ENCODE measurements at places on chromosomes 2 and 18.

DNA sequence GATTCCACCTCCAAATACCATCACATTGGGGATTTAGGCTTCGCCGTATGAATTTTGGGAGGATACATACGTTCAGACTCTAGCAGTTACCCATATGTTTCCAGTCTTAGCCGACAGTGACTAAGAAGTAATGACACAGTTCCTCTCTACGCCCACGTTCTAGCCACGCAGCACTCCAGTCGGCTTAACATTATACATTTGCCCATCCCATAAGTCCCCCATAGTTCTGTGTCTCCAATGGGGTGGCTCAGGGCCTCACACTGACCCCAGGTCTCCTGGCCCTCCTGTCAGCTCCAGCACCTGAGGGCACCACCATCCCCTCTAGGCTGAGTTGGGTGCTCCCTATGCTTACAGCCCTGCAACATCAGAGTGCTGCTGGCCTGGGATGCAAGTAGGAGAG is 18.4 kb upstream of the CNDP2 start:
- no peak for DNase-seq

DNA sequence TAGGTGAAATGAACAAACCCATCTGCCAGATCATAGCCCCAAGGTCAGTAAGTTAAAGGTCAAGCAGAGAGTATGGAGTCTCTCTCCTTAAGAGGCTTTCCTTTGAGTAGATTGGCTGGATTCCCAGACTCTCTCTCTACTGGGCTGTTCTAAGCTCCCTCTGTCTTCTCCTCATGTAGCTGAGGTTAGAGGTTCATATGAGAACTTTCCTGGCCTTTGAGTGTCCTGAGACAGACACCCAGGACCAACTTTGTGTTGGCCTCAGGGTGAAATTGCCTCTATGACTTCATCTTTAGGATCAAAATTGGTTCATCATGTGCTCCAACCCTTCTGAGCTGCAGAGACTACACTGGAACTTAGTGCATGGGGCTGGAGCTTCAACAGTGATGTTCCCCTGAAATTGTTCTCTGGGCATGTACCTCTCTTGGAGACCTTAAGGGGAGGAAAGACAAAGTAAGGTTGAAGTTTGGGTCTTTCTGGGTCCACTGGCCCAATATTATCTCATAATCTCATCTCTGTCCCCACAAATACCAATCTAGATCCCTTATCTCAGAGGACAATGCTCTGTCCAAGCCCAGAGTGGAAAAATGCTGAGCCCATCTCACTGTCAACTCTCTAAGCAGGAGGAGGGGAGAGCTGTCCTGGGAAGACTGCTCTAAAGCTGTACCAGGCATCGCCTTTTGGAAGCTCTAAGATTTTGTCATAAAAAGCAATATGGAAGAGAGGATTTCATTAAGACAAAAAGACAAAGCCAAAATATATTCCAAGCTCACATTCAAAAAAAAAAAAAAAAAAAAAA is 177.3 kb upstream of the ARL4C start:
- no peak for DNase-seq

DNA sequence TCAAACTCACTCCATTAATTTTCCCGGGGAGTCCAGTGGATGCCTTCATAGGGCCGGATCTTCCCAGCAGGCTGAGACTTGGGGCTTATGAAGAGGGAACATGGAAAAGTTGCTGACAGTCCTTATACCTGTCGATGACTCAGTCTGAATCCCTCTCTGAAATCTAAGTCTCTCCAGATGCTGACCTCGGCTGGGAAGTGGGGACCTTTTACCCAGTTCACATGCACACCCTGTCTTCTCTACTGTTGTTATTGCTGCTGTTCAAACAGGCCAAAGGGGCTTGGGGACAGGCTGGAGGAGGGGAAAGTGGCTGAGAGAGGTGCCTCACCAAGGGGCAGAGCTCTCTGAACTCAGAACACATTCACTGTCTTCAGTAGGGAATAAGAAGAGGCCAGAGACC is 4.1 kb upstream of the TNP1 start:
- no peak for DNase-seq

DNA sequence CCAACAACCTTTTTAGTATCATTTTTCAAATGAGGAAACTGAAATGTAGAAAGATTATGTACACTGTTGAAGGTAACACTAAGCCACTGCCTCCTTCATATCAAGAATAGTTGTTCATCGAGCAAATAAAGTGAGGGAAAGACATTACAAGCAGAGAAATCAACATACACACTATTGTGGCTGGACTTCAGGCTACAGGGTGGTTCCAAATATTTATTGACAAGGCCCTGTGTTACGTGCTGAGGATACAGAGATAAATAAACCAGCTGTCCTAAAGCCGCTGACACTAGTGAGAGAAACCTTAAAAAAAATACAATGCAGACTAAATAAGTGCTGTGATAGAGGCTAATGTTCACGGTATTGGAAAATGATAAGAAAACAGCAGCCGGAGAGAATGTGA is 1.9 kb upstream of the LNPK start:
- peak; percentile 6 for DNase-seq

DNA sequence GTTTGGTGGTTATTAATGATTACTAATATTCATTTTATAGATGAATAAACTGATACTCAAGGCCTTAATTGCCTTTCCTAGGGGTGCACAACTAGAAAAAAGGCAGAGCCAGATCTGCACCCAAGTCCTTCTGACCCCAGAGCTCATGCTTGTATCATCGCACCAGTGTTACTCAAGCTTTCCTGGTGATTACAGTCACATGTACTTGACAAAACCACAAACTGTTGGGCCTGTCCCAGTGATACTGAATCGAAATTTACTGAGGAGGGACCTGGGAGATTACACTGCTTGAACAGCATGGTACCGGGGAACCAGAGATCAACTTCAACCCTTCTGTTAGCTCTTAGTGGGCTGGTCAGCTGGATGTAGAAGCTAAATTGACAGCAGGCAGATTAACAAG is 33.7 kb downstream of the FASTKD2 start:
- peak; percentile 90 for DNase-seq

DNA sequence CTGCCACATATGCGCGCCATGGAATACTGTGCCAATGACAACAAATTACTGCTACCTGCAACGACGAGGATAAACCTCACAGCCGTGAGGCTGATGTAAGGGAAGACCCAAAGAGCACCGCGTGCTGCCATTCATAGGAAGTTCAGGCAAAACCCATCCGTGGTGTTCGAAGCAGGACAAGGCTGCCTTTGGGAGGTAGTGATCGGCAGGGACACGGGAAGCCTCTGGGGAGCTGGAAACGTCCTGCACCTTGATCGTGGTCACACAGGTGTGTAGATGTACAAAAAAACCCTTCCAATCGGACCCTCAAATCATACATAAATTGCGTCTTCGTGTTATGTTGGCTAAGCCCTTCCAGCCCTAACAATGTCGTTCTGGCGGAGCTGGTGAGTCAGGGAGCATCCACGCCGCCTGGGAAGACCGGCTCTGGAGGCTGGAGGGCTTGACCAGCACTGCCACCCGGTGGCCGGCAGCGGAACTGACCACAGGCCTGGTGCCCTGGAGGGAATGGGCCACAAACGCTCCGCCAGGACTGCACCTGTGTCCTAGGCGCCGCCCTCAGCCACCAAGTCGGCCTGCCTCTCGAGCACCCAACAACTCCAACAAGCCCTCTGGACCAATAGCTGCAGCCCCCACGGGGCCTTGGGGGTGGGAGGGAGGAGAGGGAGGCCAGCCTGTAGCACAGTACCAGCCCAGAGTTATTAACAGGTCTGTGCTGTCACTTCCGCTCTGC is 4.1 kb upstream of the NEURL3 start:
- DNase-seq = peak; percentile 89

DNA sequence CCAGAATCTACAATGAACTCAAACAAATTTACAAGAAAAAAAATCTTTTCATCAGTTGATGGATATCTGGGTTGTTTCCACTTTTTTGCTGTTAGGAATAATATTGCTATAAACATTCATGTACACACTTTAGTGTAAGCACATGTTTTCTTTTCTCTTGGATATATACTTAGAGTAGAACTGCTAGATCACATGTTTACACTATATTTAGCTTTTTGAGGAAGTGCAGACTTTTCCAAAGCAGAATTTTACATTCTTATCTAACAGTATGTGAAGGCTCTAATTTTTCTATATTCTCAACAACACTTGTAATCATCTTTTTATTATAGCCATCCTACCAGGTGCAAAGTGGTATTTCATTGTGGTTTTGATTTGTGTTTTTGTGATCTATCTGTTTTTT is 103.6 kb upstream of the RMP24 start:
- DNase-seq = no peak

DNA sequence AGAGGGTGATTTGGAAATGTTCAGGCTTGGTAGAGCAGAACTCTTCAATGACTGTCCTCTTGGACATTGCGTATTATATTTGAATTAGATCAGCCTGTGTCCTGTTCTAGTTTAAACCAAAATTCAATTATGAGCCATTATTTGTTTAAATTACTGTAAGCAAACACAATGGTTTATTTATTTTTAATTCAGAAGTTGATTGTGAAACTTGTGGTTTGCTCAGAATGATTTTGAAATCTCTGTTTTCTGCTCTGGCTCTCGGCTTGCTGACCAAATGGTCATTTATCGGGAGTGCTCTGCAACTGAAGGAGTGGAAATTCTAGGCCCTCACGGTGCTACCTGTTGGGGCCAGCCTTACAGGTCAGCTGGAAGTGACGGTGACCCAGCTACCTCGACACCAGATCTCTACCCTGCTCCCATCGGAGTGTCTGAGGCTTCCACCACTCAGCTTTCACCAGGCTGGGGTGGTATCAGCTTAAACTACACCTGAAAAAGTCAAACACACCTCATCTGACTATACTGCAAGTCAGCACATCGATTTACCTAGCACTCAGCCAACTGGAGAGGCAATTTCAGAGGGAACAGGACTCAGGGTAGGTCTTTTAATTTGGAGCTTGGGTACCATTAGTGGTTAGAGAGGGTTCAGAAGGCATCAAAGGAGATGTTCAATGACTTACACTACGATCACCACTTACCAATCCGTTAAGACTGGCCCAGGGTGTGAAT is 36.8 kb upstream of the GPD2 start:
- peak; percentile 14 for DNase-seq

DNA sequence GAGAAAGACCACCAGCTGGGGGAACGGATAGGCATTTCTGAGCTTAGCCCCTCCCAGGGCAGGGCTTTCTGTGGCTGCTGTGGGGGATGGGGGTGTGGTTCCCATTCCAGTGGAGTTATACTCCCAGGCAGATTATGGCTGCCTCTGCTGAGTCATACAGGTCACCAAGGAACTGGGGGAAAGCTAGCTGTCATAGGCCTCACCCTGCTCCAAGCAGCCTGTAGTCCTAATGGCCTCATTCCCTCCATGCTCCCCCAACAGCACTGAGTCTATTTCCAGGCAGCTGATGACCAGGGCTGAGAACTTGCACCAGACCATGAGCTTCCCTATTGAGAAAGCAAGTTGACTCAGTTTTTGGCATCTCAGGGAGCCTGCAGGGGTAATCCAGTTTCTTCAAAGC is 87.1 kb downstream of the GPR39 start:
- no peak for DNase-seq

DNA sequence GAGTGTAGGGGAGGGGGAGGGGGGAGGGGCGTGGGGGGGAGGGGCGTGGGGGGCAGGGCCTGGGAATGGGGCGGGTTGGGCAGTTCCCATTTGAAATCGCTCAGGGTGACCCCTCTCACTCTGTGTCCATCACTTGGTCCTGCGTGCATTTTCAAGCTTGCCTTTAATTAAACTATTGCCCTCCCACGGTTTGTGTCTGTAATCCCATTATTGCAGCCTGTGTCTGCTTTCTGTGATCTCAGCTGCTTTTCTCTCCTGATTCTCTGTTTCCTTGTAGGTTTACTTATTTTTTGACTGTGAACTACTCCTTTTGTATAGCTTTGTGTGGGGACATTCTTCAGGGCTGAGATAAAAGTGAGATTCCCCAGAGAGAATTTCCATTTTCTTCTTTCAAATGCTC is 1.3 kb downstream of the DCDC2C start:
- no peak for DNase-seq

- DNase-seq = peak; percentile 57
Observed at GRCh38 chr18:37484983-37485834, 80.4 kb downstream of the CELF4 start.

DNA sequence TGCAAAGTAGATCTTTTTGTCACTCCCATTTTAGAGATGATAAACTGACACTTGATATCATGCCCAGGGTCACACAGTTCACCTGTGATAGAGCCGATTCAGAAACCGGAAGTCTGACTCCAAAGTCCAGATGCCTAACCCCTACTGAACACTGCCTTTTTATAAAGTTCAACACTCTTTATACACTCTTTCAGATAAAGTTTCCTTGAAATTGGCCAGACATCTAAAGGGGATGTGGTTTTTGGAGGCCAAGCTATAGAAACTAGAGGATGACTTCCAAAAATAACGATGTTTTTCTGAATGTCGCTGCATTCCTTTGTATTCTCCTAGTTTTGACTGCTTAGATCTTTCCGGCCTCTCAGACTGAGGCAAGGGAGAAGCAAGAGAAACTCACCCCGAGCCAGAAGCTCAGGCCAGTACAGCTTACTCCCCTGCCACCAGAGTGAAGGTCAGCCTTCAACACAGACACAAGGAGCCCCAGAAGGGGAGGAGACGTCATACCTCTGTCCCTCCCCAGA is 61.8 kb downstream of the NRP2 start:
- no peak for DNase-seq

DNA sequence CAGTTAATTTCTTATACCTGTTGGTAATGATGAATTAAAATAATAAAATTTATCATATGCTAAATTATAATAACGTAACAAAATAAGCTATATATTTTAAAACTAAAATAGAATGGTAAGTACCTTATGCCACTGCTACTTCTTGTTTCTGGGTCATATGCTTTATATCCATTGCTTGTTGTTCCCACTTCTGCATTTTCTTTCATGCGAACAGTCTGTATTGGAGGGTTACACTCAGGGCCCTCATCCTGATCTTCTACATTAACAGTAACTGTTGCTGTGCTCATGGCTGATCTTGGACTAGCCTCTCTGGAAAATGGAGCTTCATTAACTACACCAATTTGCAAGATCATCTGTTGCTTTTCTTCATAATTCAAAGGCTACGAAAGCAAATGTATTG is 22.2 kb downstream of the DSC2 start:
- peak; percentile 3 for DNase-seq

GRCh38 chr2:186894478-186894877 is 45.5 kb upstream of the ZSWIM2 start:
- DNase-seq = peak; percentile 73

DNA sequence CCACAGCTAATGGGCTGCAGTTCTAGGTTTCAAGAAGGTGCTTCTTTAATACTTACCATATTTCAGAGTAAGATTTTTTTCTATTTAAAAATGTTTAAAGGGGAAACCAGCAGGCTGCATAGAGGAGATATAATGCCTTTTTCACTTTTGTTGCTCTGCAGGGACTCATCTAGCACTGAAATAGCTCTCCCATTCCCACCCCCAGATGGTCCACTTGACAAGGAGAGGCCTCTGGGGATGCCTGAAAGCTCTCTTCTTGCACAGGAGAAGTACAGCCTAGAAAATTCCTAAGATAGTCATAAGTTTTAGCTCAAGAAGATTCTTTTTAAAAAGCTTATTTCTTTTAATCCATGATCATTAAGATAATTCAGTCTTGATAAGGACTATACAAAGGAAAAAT is 126.4 kb downstream of the CDH2 start:
- DNase-seq = no peak

GRCh38 chr2:174787487-174788205 is 23.4 kb upstream of the CHRNA1 start:
- DNase-seq = no peak

- peak; percentile 75 for DNase-seq
Observed at GRCh38 chr18:21134895-21135294, 23.3 kb upstream of the ROCK1 start.

Measured in hematopoietic multipotent progenitor cell treated with erythropoietin and hydrocortisone succinate and interleukin-3 and kit ligand, for 6 days (in vitro differentiated cells).